NCI-H2107 (cell line): ENCODE measurements at places on chromosomes 3 and 15.
A peak's percentile ranks its signal among the peaks of the same experiment; 100 is the strongest.

DNA sequence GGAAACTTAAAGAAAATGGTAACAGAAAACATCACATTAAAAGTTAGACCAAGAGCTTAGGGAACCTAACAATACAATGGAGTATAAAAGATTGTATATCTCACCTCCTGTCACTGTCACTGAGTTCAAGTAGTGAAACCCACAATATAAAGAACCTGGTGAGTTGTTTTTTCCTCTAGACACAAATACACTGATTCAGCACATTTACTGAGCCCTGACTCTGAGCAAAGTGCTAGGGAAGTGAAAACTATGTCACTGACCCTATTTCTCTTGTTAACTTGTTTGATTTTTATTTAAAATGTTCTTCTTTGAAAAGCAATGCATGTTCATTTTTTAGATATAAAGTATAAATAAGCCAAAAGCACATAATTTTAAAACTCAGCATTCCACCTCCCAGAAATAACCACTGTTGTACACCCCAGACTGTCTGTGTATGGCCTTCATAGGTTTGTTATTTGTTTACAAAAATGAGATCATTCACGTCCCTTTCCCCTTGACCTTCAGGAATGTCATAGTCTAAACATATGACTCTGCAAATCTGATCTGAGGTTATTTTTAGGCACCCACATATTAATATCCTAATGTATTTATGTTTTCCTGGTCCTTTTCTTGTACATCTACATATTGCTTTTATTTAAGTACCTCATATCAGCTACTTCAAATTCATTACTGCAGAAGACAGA is 69.2 kb upstream of the CSTA start:
- DNase-seq = no peak

DNA sequence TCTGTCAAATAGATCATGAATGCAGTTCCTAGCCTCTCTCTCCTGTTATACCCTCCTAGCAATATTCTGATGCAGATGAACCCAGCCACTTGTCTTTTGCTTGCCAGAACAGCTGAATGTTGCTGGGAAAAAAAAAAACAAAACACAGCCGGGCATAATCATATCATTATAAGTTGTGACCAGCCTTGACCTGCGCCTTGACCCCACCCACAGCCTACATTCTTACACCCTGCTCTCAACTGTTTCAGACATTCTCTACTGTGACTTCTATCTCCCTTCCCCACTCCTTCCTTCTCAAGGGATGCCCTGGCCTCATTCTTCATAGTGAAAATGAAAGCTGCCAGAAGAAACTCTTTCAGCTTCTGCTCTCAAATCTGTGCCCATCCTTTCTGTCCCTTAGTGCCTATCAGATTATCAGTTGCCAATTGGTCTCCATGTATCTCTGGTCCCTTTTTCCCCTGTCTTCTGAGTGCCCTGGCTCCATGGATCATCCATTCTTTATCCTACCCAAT is 389.1 kb upstream of the TPRG1 start:
- no peak for DNase-seq

DNA sequence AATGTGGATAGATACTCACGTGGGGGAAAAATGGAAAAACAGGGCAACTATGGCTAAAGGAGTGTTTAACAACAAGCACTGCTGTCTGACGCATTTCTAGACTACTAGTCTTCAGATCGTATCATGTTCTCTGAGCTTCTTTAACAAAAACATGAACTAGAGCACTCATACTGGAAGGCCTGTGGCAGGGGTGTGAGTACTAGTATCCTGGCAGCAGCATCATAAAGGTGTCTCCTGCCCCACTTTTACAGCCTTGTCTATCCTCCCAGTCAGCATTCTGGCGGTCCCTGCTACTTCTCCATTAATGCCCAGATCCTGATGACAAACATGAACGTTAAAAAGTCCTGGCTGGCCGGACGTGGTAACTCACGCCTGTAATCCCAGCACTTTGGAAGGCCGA is 4.0 kb downstream of the FMN1 start:
- no peak for DNase-seq

- no peak for DNase-seq
Observed at GRCh38 chr15:85825118-85825517, 30.4 kb upstream of the KLHL25 start.

DNA sequence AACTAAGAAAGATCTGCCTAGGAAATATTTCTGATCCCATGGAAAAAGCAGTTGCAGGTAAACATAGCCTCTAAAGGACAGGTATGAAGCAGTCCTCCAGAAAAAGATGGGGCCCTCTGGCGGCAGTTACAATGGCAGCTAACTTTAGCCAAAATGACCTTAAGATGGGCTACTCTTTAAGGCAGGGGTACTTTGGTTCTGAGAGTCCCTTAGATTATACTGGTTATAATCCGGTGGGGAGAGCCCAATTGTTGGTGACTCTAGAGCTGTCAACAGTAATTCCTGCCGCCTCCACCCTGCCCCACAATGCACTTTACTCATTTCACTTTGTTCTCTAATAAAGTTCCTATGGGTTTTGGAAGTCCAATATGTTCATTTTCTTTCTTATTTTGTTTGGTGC is 412.8 kb upstream of the WNT5A start:
- no peak for DNase-seq

DNA sequence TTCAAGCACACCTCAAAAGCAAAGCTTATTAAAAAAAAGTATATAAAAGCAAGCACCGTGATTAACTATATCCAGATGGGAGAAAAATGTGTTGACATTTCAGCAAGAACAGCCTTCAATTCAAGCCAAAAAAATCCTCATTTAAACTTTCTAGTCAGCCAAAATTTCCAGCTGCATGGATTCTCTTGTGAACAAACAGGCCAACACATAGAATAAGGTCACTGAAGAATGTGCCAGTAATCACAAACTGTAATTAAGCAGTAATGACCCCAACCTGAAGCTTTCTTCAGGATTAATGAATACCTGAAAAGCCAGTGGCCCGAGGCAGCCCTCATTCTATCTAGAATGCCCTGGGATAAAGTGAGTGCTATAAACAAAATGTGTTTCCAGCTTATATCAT is 130.7 kb upstream of the KCNMB2 start:
- no peak for DNase-seq

DNA sequence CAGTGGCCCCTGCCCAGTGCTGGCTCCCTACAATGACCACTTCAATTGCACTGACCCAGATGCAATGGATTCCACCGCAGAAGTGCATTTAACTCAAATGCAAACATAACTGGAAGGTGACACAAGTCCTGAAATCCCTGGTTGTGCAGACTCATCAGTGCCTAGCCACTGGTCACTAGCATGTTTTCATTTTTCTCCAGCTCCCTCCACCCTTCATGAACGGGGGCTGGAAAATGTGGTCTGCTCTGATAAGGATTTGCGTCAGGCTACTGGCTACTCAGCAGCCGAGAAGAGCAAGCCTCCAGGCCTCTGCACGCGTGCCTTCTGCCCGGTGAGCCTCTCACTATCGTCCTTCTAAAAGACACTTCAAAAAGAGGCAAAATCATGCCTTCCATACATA is 27.4 kb upstream of the FURIN start:
- DNase-seq = no peak

GRCh38 chr3:118884748-118885206 is 149.9 kb downstream of the IGSF11 start:
- DNase-seq = peak; percentile 37

DNA sequence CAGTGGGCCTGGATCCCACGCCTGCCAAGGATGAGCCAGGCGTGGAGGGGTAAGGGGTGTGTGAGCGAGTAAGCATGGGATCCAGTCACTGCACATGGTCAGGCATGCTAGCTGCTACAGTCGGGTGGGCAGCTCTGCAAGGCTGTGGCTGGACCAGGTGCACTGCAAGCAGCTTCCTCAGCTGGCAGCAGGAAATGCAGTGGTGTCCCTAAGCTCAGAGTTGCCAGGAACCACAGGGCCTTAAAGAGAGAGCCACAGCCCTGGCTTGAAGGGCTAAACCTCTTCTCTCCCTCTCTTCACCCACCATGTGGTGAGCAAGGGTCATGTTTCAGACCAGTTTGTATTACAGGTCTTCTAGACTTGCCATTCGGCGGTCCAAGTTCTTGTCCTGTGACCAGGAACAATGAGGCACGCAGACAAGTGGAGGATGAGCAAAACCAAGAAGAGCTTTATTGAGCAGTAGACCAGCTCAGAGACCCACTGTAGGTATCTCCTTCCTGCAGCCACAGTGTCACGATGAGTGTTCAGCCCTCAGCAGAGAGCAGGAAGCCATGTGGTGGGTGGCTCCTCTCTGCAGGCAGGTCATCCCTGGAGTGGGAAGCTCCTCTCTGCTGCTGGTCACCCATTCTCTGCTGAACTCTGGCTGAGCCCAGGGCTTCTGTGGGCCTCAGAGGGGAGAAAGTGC is 511.9 kb downstream of the PYDC2 start:
- no peak for DNase-seq

- DNase-seq = peak; percentile 12
Observed at GRCh38 chr15:99014803-99015697, 7.5 kb upstream of the PGPEP1L start.

DNA sequence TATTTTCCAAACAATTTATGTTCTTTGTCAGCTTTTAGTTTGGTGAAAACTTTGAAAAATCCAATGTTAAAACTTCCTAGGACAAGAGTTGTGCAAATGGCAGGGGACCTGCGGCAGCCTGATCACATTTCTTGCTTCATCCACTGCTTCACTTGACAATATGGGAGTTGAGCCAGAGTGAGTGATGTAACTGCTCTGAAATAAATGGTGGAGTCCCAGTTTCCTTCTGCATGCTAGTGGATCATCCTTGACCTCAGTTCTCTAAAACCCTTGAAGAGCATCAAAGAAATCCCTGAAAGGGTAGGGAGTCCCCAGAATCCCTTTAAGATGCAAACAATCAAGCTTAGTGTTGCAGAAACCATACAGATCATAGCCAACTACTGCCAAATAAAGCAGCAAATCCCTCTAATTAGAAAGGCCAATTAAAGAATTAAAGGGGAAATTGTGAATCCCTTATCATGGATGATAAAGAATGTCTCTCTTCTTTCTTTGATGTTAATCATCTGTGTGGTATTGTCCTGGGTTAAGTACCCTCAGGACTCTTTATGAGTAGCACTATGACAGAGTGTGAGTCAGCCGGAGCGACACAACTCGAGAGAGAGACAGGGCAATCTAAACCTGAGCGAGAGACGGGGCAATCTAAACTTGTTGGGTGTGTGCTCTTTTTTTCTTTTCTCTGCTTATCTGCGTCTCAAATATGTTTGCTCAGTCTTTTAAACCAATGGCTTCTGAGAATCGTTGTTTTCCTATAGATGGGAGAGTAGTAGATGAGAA is 41.8 kb upstream of the GAP43 start:
- DNase-seq = no peak

DNA sequence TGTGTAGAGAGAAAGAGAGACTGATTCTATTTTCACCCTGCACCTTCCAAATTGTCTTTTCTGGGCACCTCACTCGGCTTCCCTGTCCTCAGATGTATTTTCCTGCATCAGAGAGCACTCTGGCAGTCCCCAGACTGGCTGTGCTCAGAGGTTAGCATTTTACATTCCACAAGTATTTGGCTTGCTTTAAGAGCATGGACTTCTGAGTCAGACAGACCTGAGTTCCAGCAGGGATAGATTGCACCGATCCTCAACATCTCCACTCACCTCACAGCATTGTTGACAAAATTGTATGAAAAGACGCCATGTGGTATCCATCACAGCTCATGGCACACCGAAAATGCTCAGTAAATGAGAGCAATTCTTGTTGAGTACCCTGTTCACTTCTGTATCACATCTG is 45.6 kb downstream of the SST start:
- no peak for DNase-seq

DNA sequence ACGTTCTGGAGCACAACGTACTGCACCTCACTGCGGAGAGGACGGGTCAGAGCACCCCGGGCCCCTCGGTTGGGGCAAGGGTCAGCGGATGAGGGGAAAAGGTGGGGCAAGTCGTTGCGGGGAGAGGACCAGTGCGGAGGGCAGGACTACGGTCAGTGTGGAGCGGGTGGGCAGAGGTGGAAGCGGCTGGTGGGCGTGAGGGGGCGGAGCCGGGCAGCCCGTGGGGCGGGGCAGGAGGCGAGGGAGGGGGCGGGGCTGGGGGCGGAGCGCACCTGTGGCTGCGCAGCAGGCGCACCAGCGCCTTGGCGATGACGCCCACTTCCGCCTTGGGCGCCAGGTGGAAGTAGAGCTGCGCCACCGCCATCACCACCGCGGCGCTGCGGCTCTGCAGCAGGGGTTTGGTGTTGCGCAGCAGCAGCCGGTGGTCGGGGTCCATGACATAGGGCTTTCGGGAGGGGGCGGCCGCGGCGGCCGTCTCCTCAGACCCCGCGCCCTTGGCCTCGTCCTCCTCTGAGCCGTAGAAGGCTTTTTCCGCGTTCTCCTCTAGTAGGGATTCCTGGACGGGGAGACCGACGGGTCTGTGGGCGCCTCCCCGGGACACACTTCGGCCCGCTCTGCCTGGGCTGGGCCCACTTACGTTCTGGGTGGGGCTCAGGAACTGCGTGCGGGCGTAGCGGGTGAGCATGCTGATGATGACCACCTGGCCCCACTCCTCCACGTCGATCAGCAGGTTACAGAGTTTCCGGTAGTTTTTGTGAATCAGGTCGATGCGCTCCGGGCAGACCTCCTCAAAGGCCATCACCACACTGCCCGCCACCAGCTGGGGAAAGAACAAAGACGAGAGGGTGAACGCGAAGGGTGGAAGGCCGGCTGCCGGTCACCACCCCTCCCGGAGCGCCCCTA is 29.2 kb downstream of the AP3B2 start:
- peak; percentile 58 for DNase-seq

DNA sequence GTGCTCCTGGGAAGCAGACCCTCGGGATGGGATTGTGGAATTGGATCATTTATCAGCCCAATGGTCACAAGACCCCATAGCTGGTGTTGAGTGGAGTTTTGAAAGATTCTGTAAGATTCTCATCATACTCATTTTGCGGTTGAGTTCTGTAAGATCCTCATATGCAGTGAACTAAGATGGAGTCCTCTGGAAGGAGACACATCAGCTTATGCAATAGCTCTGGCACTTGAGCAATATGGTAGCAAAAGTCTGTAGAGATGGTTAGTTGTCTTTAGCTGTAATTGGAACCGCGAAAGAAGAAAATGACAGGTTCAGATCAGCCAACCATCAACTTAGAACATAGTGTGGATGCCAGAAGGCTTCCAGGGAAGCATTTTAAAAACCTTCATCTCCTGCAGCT is 184.5 kb upstream of the TSC22D2 start:
- no peak for DNase-seq

GRCh38 chr15:48641416-48641815 is 4.1 kb downstream of the FBN1 start:
- no peak for DNase-seq
